ENCODE measurements at places on chromosomes 4 and X. TPM values are rescaled to one million over a fixed set of nuclear protein-coding genes. Genes with fewer than 3 reads are reported as not detected.

The NDNF gene
- not detected for total RNA-seq

The AWAT2 gene
- total RNA-seq, result not detected

The TRIML2 gene
- 45.2 TPM for total RNA-seq

The ENPEP gene
- total RNA-seq, result 0.02 TPM

The BEX1 gene
- not detected for total RNA-seq

The GYPA gene
- total RNA-seq, result not detected

The SPINK2 gene
- total RNA-seq, result not detected

The CRLF2 gene
- total RNA-seq, result 0.77 TPM

The CT45A10 gene
- total RNA-seq, result 0.22 TPM

The HELT gene
- total RNA-seq, result not detected

The FAM53A gene
- total RNA-seq, result 0.68 TPM
